Right atrium auricular region (tissue), 2 donors: ENCODE measurements at places on chromosomes 7 and 10. TPM values are rescaled to one million over a fixed set of nuclear protein-coding genes. Genes with fewer than 3 reads are reported as not detected.

The ANKRD30A gene
- total RNA-seq, result not detected

The PSD gene
- total RNA-seq, result 2.2 TPM

The NUDT13 gene
- total RNA-seq, result 0.90 TPM

The RADIL gene
- total RNA-seq, result 16.0 TPM

The NRP1 gene
- 54.6 TPM for total RNA-seq

The TMEM176A gene
- 102 TPM for total RNA-seq

The DNMBP gene
- total RNA-seq, result 5.8 TPM

The THNSL1 gene
- 1.1 TPM for total RNA-seq

The LMBR1 gene
- 33.7 TPM for total RNA-seq

The DKK1 gene
- not detected for total RNA-seq
